ENCODE measurements at places on chromosomes 5 and 9.
A peak's percentile ranks its signal among the peaks of the same experiment; 100 is the strongest.

DNA sequence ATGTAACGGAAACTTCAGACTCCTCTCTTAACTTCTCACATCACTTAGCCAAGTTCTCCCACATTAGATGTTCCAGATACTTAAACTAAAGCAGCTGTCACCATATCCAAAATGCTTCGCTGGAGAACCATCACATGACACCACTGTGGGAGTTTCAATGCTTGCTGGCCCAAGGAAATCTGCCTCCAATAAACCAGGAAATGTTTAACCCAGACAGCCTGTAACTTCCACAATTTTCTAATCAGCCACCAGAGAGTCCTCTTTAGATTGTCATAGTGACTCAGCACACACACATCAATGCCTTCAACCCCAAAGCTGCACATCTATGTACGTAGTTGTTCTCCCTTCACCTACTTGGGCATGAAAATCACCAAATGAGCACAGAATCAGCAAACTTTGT is 118.7 kb downstream of the LPAR1 start:
- DNase-seq = peak; percentile 84

DNA sequence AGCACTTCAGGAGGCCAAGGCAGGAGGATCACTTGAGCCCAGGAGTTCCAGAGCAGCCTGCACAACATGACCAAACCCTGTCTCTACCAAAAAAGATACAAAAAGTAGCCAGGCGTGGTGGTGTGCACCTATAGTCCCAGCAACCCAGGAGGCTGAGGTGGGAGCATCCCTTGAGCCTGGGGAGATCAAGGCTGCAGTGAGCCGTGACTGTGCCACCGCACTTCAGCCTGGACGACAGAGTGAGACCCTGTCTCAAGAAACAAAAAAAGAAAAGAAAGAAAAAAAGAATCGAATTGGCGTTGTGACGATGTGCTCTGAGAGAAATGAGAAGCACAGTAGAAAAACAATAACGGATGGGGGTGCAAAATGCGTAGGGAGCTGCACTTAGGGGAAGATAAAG is 101.4 kb downstream of the NDFIP1 start:
- no peak for DNase-seq

- DNase-seq = peak; percentile 95
Measured at GRCh38 chr5:42950456-42951292, 89.4 kb downstream of the ANXA2R start.

DNA sequence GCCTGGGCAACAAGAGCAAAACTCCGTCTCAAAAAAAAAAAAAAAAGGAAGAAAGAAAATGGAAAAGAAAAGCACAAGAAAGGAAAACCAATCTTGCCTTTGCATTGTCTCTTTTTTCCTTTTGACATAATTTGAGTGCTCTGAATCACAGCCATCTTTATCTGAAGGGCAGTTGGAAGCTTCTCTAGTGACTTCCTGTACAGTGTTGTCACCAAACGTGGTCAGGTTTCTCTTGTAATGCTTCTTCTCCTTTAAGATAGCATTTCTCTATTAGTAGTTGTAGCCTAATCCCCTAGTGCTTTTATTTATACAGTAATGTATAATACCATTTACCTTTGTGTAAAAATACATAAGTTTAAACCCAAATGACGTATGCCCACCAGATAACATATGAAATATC is 18.1 kb downstream of the PRKACG start:
- DNase-seq = peak; percentile 47

DNA sequence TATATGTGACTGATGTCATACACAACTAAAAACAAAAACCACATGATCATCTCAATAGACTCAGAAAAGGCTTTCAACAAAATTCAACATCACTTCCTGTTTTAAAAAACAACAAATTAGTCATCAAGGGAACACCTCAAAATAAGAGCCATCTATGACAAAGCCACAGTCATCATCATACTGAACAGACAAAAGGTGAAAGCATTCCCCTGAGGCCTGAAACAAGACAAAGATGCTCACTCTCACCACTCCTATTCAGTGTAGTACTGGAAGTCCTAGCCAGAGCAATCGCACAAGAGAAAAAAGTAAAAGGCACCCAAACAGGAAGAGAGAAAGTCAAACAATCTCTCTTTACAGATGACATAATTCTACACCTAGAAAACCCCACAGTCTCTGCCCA is 893.5 kb upstream of the EDIL3 start:
- DNase-seq = no peak

- no peak for DNase-seq
Measured at GRCh38 chr9:113648048-113648447, 184.5 kb downstream of the RGS3 start.

- peak; percentile 20 for DNase-seq
Measured at GRCh38 chr9:135797507-135798262, 95.7 kb downstream of the KCNT1 start.

DNA sequence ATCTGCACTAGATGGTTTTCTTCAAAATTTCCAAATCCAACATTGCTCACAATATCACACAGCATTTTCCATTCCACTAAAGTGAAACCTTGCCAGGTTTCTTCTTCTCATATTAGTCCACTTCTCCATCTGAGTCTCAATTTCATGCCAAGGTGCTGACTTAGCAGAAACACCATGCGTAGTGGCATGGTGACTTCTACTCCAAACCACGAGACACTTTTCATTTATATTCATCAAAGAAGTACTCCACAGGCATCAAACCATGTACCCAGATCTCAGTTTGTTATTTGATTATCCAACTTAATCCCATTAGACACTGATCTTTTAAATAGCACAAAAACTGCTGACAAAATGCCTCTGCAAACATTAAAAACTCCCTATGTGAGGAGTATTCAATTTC is 233.4 kb upstream of the ITGA1 start:
- DNase-seq = no peak

GRCh38 chr9:93464395-93464794 is 11.0 kb upstream of the FAM120AOS start:
- peak; percentile 44 for DNase-seq

DNA sequence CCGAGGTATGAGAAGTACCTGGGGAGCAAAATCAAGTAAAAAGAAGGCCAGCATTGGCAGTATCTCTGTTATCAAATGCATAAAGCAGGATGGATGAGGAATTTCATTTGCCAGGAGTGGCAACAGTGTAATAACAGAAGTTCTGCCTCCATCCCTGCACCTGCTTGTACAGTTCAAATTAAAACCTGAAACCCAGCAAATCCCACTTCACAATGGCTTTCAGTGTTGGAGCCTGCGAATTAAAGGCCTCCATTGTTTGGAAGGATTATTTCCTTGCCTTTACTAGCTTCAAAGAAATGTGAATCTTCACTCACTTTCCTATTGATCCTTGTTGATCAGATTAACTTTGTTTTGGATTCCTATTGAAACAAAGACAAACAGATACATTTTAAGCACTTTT is 31.5 kb upstream of the IRX1 start:
- DNase-seq = no peak

DNA sequence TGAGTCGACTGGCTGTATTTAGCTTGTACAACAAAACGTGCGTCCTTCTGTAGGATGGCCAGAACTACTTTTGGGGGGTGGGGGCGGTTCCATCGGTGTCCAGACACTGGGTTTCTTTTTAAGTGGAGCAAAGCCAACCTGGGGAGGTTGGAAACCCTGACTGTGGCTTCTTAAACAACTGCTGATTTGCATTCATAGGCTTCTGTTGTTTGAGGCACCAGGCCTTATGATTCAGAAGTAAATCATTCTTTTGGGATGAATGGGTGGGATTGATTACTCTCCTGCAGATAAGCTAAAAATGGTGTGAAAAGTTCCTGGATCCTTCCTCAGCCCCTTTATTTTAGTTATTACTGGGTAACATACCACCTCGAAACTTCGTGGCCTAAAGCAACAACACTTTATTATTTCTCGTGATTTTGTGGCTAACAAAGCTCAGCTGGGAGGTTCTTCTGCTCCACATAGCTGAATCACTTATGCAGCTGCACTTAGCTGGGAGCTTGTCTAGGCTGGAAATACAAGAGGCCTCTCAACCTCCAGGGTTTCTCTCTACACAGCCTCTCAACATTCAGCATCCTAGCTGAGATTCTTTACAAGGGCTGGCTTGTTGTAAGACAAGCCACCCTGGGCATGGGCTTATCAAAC is 12.2 kb upstream of the SMIM32 start:
- no peak for DNase-seq

GRCh38 chr5:10479154-10479721 is 37.6 kb downstream of the ROPN1L start:
- no peak for DNase-seq

- no peak for DNase-seq
Measured at GRCh38 chr5:17763301-17763700, 129.0 kb downstream of the TAF11L14 start.

DNA sequence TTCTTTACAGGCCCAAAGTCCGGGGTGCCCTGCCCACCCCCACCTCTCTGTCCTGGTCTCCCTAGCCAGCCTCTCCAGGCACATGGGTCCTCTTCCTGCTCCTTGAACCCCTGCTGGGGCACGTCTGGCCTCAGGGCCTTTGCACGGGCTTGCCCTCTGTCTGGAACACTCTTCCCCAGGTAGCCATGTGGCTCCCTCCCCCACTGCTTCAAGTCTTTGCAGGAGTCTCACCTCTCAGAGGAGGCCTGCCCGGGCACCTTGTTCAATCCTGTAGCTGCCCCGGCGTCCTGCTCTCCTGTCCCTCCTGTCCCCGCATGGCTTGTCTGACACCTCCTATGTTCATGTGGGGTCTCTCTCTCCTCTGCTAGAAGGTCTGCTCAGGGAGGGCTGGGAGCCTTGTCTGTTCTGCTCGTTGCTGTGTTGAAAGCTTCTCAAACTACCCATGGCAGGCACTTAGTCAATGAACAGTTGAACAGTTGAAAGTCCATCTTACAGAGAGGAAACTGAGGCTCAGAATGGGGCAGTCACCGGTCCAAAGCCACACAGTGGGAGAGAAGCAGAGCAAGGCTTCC is 241.4 kb downstream of the PBX3 start:
- DNase-seq = no peak

DNA sequence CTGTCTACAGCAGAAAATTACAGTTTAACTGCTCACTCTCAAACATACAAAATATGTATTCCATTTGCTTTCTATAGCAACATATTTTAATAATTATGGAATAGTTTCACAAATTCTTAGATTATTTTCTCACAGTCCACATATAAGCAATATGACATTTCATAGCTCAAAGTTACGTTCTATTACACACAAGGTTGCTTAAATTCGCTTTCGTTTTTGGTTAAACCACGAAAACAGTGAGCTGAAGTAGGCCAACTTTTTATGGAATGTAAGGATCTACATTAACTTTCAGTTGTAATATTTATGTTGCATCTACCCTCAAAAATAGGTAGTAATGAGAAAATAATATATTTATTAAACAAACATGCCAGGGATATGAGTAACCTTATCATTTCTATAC is 966.0 kb upstream of the ACO1 start:
- DNase-seq = no peak

GRCh38 chr9:69397384-69398214 is 72.6 kb downstream of the ENTREP1 start:
- no peak for DNase-seq

GRCh38 chr9:74044844-74045243 is 452.3 kb upstream of the RORB start:
- DNase-seq = no peak

- no peak for DNase-seq
Measured at GRCh38 chr9:121662891-121663580, 11.6 kb downstream of the DAB2IP start.

- peak; percentile 58 for DNase-seq
Measured at GRCh38 chr9:88781628-88782391, 209.5 kb upstream of the S1PR3 start.

GRCh38 chr9:37753489-37754190 is at the start of gene TRMT10B:
Gene TRMT10B (plus strand): TSS chr9:37753805. CDS start chr9:37761932, 8,127 bp downstream.
- peak; percentile 67 for DNase-seq

DNA sequence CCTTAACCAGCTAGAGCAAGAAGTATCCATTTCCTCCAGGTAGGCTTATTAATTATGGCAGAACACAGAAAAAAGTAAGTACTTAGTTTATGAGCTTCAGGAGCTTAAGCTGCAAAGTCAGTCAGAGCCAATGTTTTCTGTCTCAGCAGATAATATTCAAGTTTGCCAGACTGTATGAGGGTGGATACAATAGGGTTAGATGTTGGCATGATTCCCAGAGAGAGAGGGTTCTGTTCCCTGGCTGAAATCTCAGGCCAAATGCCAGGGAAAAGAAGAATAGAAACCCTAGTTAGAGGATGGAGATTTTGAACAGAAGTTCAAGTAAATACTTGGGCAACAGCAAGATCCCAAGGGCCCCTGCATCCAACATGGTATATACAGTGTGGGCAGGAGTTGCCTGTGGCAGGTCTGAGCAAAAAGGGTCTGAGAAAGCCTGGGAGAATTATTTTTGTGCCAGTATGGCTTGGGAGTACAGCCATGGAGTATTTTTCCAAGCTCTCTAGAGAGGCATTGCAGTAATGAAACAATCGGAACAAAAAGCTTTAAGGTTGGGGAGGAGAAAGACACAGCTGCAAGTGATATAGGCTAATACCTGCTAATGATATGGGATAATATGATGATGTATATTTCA is 31.0 kb upstream of the ISOC1 start:
- DNase-seq = no peak

GRCh38 chr9:124511891-124512805 is 4.9 kb upstream of the NR5A1 start:
- no peak for DNase-seq

DNA sequence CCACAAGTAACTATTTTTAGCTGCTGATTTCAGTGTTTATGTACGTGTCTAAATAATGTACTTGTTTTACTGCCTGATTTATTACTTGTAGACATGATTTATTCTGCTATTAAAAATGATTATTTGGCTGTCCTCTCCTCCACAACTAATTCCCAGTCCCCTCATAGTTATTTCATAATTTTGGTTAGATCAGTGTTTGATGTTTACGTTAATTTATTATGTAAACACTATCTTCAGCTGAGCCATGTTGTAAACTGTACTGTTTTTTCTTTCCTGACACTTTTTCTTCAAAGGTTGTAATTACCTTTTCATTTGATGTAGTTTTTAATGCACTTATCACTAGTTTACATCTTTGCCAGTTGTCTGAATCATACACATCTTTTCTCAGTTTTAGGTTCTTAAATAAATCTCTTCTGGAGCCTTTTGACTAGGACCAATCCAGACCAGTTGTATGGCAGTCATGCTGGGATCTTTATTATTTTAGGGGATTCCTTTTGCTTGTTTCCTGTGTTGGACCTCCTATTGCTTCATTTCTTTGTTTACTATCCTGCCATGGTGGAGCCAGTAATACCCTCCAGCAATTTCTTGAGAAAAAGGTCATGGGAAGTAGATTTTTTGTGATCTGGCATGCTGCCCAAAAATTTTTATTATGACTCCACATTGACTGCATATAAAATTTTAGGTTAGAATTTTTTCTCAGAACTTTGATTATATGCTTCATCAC is 16.1 kb downstream of the AP3S1 start:
- no peak for DNase-seq

DNA sequence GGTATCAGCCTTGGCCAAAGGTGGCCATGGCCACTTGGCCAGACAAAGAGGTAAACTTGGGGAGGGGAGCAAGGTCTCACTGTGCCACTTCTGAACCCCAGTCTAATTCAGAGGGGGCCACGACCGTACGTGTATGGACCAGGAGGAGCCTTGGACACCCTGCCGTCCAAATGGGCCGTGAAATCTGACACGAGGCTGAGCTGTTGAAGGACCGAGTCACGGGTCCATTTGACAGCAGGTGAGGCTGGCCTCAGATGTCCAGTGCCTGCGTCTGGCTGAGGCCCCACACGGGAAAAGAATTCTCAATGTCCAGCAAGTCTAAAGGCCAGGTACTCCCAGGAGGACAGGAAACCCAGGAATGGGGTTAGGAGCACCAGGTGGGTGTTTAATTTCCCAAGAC is 17.7 kb downstream of the CMBL start:
- no peak for DNase-seq

Data from inflammatory macrophage (primary cell).